NCI-H69 (cell line): ENCODE measurements at places on chromosomes 4 and X.

DNA sequence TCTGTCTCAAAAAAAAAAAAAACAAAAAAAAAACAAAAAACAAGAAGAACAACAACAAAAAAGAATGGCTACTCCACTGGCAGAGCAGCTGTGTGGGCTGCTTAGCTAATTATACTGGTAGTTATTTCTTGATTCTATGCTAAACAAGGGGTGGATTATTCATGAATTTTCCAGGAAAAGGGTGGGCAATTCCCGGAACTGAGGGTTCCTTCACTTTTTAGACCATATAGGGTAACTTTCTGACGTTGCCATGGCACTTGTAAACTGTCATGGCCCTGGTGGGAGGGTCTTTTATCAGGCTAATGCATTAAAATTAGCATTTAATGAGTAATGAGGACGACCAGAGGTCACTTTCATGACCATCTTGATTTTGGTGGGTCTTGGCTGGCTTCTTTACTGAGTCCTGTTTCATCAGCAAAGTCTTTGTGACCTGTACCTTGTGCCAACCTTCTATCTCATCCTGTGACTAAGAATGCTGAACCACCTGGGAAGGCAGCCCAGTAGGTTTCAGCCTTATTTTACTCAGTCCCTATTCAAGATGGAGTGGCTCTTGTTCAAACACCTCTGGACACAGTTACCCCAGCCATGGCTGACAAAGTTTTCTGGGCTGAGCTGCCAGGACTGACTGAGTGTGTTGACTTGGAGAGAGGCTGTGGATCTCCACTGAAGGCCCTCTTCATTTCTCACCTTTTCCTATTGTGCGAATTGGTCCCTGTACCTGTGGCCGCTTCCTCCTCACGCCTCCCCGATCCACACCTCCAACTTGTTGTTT, 1.3 kb upstream of the OCIAD2 start:
- no peak for DNase-seq

- DNase-seq: no peak
These were observed 434 bp downstream of the CXCL3 start for GRCh38 chr4:74038086-74038424.

DNA sequence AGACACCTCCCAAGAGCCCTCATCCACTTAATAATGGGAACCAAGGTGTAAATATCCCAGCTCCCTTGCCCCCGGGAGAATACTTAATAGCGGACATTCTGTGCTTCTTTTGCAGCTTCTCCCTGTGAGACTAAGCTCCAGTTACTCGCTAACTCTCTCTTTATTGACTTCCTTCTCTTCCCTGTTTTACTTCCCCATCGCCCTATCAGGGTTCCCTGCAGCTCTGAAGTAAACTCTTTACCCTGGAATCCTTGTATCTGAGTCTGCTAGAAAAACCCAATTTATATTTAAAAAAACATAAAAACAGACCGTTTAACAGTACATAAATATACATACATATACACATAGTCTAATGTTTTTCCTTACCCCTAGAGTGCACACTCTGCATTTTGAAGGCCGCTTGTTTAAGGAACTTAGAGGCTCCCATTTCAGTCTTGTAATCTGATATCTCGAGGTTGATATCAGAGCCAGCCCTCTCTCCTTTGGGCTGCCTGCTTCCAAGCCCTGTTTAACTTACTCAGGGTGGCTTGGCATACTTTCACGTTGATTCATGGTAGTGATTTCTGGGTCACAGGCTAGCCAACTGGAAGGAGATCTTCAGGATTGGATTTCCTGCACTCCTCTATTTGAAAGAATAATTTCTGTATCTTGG, 177.4 kb upstream of the SCML1 start:
- DNase-seq: no peak

DNA sequence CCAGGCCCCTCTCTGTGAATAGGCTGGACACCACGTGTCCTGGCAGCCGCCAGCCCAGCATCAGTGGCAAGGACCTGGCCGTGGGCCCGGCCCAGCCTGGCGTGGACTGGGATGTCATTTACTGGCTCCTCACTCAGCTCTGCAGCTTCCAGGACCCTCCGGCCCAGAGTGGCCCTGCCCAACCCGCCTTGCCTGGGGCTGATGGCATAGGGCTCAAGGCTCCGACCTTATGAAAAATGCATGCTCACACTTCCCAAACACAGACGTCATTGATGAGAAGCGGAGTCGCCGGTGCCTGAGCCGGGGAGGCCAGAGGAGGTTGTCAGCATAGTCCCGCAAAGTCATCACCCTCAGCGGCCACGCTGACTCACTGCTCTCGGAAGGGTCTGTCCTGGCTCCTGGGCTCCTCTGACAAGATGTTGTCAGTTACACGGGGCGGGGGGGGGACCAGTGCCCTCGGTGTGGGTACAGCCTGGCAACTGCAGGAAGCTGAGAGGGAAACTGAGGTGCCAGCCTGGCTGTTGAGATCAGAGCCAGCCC, 14.3 kb downstream of the CFAP99 start:
- no peak for DNase-seq

DNA sequence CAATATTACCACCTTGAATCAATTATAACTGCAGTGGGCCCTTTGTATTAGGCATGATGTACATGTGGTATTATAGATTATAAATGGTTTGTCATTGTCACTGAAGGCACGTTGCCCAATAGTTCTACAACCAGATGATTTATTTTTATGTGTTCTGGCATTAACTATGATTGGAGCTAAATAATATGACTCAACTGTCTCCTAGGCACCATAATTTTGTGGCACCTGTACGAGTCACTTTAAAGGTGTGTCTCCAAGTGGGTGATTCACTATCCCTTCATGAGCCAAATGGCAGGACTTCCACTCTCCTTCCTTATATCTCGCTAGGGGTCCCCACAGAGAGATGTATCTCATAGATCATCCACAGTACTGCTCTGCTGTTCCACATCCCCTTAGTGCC, 6.1 kb upstream of the SMPX start:
- peak; percentile 3 for DNase-seq

DNA sequence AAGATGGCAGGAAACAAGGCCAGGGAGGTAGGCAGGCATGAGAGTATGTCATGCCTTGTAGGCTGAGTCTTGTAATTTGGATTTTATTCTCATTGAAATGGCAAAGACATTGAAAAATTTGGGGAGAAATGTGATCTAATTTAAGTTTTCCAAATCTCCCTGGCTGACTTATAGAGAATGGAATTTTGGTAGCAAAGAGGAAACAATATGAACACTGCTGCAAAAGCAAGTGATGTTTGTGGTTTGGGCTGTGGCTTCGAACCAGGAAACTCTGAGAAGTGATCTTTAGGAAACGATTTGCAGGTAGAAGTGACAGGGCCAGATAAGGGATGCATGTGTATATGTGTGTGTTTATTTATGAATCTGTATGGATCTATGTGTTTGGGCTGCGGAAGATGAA, 35.6 kb downstream of the ARSJ start:
- no peak for DNase-seq

GRCh38 chrX:41137589-41137988, 52.3 kb downstream of the USP9X start:
- peak; percentile 9 for DNase-seq

- no peak for DNase-seq
These were observed 148.9 kb downstream of the STIM2 start for GRCh38 chr4:27009539-27009938.

- DNase-seq: no peak
These were observed 268.7 kb downstream of the MAPK10 start for GRCh38 chr4:86091201-86091600.

GRCh38 chrX:136202889-136203288, 48.3 kb downstream of the MAP7D3 start:
- DNase-seq: no peak

DNA sequence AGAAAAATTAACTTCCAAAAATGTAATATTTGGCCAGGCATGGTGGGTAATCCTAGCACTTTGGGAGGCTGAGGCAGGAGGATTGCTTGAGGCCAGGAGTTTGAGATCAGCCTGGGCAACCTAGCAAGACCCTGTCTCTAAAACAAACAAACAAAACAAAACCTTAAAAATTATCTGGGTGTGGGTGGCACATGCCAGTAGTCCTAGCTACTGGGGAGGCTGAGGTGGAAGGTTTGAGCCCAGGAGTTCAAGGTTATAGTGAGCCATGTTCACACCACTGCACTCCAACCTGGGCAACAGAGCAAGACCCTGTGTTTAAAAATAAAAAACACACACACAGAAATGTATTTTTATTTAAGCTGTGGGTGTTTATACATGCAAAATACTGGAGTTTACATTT, 12.0 kb downstream of the FAM120C start:
- DNase-seq: no peak

GRCh38 chrX:19791562-19791961, 95.8 kb downstream of the SH3KBP1 start:
- DNase-seq: no peak

DNA sequence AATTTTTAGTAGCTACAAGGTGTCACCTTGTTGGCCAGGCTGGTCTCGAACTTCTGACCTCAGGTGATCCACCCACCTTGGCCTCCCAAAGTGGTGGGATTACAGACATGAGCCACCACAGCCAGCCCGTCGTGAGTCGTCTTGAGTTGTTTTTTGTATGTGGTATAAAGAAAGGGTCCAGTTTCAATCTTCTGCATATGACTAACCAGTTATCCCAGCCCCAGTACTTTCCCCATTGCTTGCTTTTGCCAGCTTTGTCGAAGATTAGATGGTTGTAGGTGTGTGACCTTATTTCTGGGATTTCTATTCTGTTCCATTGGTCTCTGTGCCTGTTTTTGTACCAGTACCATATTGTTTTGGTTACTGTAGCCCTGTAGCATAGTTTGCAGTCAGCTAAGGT, 105.9 kb downstream of the OR13H1 start:
- DNase-seq: no peak

- DNase-seq: no peak
These were observed 3.0 kb upstream of the SEC31A start for GRCh38 chr4:82893942-82894341.

DNA sequence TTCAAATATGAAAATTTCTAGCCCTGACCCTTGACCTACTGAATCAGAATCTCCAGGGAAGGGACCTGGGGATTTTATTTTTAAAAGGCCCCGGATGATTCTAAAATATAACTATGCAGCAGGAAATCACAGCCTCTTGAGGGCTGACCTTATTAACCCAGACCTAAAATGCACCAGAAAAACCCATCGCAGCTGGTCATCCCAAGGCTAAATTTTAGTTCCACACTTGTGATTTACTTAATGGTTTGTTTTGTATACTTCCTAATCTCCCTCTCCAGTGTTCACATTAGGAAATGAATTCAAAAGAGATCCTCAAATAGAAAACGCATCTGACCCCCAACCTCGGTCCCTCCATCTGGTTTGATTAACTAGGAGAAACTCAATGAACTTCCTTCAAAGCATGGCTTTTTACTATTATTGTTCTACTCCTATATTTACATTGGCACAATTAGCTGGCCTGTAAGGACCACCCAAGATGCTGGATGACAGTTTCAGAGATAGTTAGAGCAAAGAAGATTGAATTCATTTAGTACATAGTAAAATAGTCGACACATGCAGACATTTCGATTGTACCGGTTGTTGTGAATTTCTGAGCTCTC, 147.8 kb upstream of the MED14 start:
- DNase-seq: peak; percentile 58

- no peak for DNase-seq
These were observed 248.9 kb downstream of the HS3ST1 start for GRCh38 chr4:11179796-11180195.

DNA sequence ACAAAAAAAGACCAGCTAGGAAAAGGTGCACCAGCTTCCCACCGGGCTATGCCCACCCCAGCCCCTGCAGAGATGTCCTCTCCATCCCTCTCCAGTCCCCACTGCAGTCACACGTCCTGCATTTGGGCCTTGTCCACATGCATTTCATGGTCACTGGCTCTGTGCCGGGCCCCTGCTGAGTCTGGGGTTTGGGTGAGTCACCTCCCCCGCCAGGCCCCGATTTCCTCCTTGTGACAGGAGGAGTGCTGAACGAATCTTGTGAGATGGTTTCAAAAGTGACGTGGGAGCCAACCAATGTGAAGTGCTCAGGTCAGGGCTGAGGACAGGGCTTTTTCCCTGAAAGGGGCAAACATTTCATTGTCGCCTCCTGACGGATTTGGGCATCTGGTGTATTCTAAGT, 7.1 kb downstream of the CPZ start:
- no peak for DNase-seq

GRCh38 chr4:148034813-148035212, 302.9 kb downstream of the ARHGAP10 start:
- peak; percentile 32 for DNase-seq

- peak; percentile 0 for DNase-seq
These were observed 29.0 kb upstream of the INPP4B start for GRCh38 chr4:142875117-142875516.

DNA sequence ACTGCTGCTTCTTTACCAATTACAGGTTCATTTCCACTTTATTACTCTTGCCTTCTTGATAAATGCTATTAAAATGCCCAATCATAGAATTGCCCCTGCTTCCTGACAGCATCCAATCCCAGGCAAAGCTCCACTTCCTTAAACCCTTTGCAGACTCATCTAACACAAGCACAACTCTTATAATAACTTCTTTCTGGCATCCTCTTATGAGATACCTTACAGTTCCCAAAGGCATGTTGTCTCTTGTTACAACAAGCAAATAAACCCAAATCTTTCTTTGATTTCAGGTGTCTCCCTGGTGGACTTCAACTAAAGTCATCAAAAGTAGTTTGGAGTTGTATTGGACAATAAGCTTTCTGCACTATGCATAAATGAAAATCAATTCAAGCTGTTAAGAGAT, 22.5 kb upstream of the ADH7 start:
- no peak for DNase-seq

- peak; percentile 46 for DNase-seq
These were observed 8.6 kb downstream of the NOP14 start for GRCh38 chr4:2954358-2955185.

DNA sequence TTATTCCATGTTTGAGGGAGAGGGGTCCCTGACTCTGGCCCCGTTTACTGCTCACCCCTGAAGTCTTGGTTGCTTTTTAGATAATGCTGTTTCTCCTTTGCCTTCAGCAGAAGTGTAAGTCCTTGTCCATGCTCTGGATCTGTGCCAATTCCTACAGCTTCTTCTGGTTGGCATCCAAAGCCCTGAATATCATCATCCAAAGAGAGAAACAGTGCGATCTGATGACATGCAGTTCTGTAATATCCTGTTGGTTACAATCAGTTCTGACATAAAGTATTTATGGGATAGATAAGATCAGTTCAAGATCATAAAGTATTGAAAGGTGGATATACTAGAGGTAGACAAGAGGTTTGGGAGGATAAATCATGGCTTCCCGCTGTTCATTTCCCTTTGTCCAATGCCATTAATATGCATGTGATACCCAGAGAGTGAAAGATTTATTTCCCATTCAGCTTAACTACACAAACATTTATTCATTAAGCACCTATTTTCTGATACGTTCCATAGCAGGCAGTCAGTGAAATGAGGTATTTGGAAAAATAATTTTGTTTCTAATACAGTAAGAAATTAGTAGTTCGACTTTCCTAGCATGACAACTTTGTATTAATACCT, 53.2 kb upstream of the TMEM150C start:
- DNase-seq: peak; percentile 51

GRCh38 chr4:22869235-22869634, 176.5 kb downstream of the GBA3 start:
- peak; percentile 16 for DNase-seq

- no peak for DNase-seq
These were observed 64.2 kb downstream of the SPINK2 start for GRCh38 chr4:56757261-56757746.
